ENCODE measurements at places on chromosomes 6 and 20.

- DNase-seq = no peak
Measured at GRCh38 chr6:160837146-160837545, 135.1 kb downstream of the PLG start.

DNA sequence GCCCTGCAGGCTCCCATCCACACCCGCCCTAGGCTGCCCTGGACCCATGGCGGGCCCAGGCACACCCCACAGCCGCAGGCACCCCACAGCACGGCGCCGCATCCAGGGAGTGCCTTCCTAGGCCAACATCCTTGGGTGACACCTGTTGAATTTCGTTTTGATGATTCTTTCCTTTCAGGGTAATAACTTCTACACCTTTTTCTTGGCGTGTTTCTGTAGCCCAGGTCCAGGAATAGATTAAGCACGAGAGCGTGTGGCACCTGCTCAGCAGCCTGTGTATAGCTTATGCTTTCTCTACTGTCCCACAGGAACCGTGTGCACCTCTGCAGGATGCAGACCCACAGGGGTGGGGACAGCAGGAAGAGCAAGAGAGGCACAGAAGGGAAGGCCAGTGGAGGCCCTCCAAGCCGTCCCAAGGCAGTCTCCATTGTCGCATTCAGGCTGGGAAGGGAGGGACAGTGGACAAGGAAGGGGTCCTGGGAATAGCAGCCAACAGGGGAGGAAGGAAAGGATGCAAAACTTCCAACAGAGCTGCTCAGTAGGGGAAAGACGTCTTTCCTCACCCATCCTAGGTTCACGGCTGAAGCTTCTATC lies 118.1 kb upstream of the AFDN start:
- DNase-seq = no peak

GRCh38 chr6:127464161-127464880 lies 5.1 kb upstream of the KIAA0408 start:
- no peak for DNase-seq

DNA sequence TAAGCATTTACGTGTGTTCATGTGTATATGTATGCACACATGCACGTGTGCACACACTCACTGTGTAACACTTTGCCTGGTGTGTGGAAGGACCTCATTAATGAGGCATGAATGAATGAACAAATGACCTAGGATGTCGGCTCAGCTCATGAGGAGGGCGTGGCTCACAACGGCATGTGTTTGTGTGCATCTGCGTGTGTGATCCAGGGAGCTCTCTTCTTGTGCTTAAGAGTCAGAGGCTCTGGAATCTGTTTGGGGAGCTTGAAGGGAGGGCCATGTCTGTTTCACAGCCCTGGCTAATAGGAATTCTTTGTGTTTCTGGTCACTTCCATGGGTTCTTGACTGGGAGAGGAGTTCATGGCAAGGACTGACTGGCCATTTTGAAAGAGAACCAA lies 32.7 kb downstream of the TOX2 start:
- no peak for DNase-seq

GRCh38 chr6:42210551-42210950 lies 7.1 kb downstream of the MRPS10 start:
- no peak for DNase-seq

DNA sequence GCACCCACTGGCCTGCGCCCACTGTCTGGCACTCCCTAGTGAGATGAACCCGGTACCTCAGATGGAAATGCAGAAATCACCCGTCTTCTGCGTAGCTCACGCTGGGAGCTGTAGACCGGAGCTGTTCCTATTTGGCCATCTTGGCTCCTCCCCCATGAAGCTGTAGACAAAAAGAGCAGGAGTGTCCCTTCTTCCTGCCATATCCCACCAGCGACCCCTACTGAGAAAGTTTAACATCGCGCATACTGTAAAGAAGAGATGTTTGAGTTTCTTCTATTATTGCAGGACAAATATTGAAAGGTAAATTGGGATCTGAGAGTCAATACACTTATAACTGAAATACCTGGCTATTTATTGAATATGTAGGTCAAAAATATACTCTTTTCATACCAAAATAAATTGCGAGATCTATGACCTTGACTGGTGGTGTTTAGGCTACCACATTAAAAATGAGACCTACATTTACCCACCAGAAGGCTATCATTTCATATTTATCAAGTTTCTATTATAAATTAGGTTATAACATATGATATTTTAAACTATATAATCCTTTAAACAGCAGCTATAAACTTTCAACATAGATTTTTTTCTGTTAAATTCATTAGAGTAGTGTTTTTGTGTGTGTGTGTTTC lies 586.3 kb downstream of the HTR1B start:
- no peak for DNase-seq

- no peak for DNase-seq
Measured at GRCh38 chr6:11999246-11999645, 12.9 kb upstream of the HIVEP1 start.

- no peak for DNase-seq
Measured at GRCh38 chr20:50027611-50028105, 44.9 kb downstream of the SNAI1 start.

- no peak for DNase-seq
Measured at GRCh38 chr6:14088600-14089192, 28.9 kb upstream of the CD83 start.

- DNase-seq = no peak
Measured at GRCh38 chr6:30411515-30412207, 66.7 kb downstream of the RPP21 start.

GRCh38 chr20:34768096-34768495 lies 57.4 kb downstream of the NCOA6 start:
- DNase-seq = no peak

- no peak for DNase-seq
Measured at GRCh38 chr6:3905945-3906845, 57.0 kb downstream of the FAM50B start.

DNA sequence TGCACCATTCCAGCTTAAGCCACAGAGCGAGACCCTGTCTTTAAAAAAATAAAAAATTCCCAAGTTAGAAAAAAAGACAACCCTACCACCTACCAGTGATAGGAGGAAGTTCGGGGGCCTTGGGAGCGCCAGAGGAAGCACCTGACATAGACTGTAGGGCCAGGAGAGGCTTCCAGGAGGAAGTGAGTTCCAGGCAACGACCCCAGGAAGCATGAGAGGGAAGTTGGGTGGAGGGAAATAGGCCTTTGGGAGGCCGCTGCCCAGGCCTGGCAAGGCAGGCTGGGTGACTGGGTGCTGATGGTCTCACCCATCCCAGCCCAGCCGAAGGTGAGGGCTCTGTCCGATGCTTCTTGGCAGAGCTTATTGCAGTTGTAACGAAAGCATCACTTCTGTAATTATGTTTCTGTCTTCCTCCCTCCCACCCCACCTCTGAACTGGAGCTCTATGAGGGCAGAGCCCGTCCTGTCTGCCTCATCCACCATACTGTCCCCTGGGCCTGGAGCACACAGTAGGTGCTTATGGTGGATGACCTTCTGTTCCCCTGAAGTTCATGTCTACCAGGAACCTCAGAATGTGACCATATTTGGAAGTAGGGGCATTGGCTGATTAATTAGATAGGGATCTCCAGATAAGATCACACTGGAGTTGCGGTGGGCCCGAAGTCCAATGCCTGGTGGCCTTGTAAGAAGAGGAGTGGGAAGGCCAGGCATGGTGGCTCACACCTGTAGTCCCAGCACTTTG lies 54.1 kb downstream of the UBE2V1 start:
- no peak for DNase-seq

DNA sequence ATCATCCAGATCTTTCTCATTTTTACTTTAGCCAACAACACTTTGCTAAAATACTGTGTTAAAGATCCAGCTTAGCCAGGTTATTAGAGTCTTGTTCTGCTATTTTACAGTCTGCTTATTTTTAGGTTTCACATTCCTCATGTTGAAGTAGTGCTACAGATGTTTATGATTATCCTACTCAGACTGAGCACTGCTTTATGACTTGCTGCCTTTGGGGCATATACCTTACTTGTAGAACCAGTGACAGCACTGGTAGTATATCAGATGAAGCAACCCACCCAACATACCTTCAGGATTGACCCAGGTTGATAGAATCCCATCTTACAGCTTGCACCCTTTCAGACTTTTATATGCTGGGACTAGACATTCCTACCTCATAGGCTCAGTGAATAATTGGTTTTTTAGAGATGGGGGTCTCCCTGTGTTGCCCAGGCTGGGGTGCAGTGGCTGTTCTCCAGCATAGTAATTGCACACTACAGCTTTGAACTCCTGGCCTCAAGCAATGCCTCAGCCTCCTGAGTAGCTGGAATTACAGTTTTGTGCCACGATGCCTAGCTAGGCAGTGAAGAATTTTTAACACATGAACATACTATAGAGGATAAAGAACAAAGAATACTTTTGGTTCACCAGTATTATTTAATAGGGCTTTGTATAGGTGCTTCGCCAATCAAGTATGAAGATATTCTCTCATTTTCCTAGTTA lies 63.8 kb upstream of the DYNLRB1 start:
- no peak for DNase-seq

GRCh38 chr6:19536838-19537237 lies 300.3 kb upstream of the ID4 start:
- no peak for DNase-seq

- DNase-seq = no peak
Measured at GRCh38 chr6:2798586-2799134, 33.5 kb downstream of the WRNIP1 start.

- no peak for DNase-seq
Measured at GRCh38 chr6:119052292-119052889, 26.1 kb downstream of the FAM184A start.

DNA sequence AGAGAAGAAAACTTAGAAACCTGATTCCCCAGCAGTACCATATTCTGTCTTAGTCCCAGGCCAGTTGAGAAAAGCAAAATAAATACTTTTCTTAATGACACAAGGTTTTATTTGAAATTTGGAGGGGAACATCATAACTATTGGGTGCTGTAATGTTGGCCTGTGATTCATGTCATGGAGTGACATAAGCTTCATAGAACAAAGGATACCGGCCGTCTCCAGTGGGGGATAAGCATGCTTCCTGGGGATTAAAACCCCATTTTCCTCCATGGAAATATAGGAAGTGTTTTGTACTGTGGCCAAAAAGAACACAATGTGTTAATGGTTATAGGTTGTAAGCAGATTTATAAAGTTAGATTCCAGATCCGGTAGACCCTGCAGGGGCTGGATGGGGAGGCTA lies 18.0 kb downstream of the MTHFD1L start:
- no peak for DNase-seq

GRCh38 chr6:126657561-126658175 lies 317.8 kb downstream of the CENPW start:
- DNase-seq = no peak

DNA sequence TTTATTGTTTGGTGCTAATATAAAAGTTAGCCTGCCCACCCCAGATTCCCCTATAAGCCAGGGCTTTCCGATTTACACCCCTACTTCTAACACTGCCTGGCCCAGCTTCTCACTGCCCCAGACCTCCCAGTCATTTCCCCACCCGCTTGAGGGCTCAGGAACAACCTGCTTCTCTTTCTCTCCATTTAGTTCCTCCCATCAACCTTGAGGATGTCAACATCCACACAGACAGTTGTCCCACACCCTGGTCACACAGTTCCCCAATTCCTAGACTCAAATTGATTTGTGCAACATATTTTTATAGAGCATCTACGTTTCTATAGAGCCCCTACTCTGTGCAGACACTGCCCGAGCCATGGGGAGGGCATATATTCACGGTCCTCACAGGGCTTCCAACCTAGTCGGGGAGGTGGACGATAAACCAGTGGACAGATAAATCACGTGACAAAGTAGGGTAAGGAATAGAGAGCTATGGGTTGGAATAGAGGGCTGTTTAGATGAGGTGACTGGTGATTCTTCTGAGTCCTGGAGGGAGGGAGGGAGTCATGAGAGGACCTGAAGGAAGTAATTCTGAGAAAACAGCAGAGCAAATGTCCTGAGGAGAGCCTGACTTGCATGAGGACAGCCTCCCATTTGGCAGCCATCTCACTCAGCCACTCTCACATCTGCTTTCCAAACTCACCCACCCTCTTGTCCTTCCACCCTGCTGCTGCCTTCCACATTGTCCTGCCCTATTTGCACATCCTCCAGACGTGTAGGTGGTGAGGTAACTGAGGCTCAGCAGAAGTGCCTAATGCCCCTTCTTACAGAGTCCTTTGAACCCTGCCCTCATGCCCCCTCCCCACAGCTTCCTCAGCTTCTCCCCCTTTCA lies 6.3 kb downstream of the GABRR2 start:
- no peak for DNase-seq

- no peak for DNase-seq
Measured at GRCh38 chr6:107633680-107634323, 143.9 kb downstream of the SOBP start.

DNA sequence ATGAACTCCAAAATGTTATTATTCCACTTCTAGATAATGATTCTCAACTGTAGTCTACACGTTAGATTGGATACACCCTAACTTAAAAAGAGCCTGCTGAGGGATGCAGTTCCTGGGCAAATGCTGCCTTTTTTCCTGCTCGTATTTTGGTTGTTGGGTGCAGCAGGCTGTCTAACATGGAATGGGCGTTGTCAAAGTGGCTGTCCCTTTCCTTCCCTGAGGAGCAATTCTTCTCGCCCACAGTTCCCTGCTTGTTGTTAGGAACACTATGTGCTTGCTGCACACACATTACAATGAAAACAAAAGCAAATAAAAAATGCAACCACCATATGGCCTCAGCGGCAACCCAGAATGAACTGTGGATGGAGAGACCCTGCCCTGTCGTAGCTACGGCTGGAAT lies 1.7 kb upstream of the ADGRF5 start:
- no peak for DNase-seq

DNA sequence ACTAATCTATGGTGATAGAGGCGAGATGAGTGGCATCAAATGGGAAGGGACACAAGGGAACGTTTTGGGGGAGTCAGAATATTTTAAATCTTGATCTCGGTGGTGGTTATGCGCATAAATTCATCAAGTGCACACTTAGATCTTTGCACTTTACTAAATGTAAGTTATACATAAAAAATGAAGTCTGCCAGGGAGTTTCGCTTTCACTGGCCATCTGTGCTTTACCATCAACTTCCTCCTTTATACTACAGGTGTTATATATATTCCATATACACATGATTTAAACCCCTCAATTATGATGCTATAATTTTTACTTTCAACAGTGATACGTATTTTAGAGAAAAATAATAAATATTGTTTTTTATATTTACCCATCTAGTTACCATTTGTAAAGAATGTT lies 97.6 kb upstream of the AKIRIN2 start:
- DNase-seq = no peak

DNA sequence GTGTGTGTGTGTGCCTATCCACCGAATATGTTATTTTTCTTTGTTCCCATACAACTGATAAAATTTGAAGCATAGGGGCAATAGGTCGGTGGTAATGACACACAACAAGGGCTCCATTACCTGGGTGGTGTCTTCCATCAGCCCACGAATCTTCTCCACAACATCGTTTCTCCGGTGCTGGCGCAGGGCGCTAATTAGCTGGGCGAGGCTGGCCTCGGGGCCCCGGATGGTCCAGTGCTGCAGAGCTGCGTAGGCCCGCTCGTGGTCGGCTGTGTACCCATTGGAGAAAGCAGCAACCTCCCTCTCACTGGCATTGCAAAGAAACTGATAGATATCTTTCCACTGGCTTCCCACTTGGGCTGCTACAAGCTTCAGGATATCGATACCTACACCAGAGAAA lies 56.6 kb downstream of the TNFRSF21 start:
- DNase-seq = no peak
